ENCODE measurements at places on chromosomes 12 and 14.

- no peak for DNase-seq
These were observed 58.9 kb downstream of the DHRS2 start for GRCh38 chr14:23694949-23695663.

DNA sequence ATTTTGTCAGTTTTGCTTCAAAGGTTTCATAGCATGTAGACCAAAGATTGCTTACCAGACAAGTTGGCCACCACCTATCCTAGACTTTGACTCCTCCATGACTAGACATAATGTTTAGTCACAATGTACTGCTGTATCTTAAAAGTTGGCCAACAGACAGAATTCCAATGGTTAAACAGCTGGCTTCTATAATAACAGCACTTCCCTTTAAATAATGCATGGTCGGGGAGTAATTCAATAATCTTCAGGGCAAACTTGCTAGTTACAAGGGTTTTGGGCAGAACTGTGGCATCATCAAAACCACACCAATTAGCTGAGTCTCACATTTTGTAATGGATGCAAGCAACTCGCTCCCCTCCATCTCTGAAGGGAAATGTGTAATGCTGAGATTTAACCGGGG, 56.9 kb downstream of the IGF1 start:
- no peak for DNase-seq

GRCh38 chr12:6914246-6914946, at the start of gene ENO2:
ENO2 (plus strand) TSS chr12:6914580; CDS start chr12:6915833, 1,253 bp downstream.
- peak; percentile 75 for DNase-seq

DNA sequence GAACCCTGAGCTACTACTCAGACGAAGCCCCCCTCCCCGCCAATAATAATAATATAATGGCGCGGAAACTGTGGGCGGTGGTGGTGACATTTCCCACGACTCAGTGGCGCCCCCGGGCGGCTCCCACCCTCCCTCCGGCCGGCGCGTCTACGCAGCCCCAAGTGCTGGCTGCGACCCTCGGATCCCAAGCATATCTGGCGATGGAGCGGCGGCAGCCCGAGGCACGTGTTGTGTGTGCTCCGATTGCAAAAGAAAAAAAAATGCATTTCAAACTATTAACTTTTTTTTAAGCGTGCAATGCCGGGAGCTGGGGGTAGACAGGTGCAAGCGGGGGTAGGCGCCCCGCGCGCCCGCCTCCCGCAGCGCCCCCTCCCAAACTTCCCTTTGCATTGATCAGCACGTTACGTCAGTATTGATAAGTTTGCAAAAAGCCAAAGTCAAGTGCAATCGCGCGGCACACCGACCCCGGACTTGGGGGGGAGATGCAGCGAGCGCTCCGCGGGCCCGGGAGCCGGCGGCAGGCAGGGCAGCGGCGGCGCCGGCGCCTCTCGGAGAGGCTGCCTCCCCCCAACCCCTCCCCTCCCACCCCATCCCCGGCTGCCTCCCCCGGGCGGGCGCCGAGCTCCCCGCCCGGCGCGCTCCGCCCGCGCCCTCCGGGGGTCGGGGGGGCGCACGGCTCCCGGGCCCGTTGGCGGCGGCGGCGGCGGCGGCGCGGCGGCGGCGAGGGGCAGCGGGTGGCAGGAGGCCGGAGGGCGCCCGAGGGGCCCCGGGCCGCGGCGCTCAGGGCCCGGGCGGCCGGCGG, 113.1 kb upstream of the MYL2 start:
- no peak for DNase-seq

DNA sequence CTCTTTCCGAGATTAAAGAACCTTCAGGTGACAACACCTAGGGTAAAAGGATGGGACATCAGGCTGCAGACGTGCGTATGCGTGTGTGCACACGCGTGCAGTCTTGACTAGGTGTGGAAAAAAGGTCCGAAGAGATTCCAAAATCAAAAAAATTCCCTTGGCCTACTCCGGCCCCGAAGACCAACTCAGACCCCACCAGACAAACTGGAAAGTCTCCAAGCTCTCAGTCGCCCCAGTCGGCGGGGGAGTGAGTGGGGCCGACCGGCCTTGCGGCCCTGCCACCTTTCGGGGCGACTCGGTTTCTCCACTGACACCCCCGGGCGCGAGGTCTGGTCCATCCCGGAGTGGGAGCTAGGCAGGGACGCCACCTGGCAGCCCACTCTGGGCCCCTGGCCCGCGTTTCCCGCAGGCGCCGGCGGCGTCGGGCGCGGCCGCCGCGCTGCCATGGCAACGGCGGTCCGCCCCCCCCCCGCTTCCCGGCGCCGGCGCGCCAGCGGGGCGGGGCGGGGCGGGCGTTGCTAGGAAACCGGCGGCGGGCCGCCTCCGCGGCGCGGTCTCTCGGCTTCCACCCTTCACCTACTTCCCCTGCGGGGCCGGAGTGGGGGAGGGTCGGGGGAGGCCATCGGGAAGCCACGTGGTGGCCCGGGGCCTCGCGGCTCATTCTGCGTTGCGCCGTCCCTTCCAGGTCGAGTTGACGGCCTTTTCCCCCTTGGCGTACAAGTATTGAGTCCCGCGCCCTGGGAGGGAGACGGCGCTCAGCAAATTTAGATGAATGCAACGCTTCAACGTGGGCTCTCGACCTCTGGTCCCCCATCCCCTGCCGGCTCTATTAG, 253.1 kb downstream of the EFCAB11 start:
- DNase-seq, result peak; percentile 72

GRCh38 chr12:60335745-60336144, 739.9 kb downstream of the SLC16A7 start:
- DNase-seq, result no peak

DNA sequence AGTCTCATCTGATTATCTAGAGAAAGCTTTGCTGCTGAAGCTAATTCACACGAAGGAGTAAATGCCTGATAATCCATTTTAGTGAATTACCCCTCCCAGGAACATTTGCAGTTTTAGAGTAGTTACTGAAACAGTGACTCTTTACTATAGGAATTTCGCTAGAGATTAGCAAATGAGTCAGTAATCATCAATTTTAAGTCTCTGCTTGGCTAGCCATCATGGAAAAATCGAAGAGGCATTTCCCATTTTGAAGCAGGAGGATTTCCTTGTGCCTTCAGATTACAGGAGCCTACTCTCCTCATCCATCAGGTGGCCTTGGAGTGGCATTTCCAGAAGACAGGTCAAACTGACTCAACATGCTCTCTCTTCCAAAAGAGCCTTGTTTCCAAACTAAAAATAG, 154.5 kb downstream of the EGLN3 start:
- DNase-seq, result no peak

DNA sequence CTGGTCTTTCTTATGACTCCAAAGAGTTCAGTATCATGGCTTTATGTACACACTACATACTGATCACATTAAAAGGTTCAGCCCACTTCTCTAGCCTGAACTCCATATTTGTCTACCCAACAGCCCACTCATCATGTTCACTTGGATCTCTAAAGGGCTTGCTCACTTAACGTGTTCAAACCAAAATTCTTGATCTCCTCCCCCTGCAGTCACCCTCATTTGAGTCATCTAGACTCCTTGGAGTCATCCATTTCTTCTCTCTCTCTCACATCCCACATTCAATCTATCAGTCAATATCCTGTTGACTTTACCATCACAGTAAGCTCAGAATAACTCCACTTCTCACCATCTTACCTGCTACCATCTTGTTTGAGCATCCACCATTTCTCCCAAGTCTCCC, 148.4 kb upstream of the ARID2 start:
- no peak for DNase-seq

DNA sequence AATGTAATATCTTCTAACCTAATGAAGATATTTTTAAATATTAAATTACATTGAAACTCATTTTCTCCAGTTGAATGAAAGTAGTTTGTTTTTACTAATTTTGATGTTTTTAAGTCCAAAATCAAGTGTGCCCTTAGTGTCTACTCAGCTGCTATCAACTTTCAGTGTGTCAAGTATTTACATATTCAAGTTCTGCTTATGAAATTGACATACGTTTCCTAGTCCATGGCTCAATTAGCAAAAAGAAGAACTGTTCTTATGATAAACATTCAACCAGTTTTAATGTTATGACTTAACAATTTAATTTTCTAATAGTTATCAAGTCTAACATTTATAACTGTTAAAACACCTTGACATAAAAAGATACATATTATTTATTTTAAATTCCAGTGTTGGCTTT, 137.1 kb downstream of the DUSP6 start:
- DNase-seq, result no peak

GRCh38 chr12:54038871-54039414, 6.1 kb downstream of the HOXC5 start:
- no peak for DNase-seq

DNA sequence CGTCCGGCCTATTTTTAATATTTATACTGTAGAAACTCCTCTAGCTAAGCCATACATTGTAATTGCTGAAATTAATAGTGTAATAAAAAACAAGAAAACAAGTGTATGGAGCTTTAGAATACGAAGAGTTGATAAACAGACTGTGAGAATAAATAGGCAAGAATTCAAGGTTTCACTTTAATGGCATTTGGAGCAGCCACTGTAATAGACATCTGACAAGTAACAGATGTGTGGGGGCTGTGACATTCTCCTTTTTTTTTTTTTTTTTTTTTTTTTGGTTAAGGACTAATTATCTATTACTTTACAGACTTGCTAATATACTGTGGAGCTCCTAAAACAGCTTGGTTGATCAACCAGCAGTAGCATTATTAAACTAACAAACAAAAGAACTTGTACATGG, 42.1 kb upstream of the CFAP54 start:
- DNase-seq, result no peak

DNA sequence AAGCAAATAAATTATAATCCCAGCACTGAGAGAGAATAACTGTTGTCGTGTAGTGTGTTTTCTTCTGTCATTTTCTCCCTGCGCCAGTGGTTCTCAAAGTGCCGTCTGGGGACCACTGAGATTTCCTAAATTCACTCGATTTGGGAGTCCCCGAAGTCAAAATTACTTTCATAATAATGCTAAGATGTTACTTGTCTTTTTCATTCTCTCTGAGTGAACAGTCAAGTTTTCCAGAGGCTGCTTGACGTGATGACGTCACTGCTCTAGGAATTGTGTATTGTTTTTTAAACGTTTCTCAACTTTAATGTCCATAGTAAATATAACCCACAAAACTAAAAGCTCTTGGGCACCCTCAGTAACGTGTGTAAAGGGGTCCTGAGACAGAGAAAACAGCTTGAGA, 796 bp upstream of the POP5 start:
- DNase-seq, result no peak

GRCh38 chr12:85283560-85283959, 3.5 kb downstream of the ALX1 start:
- no peak for DNase-seq

- DNase-seq, result no peak
These were observed 60.9 kb upstream of the CFL2 start for GRCh38 chr14:34775342-34775741.

- DNase-seq, result no peak
These were observed 27.1 kb downstream of the KRT18 start for GRCh38 chr12:52975820-52976573.

DNA sequence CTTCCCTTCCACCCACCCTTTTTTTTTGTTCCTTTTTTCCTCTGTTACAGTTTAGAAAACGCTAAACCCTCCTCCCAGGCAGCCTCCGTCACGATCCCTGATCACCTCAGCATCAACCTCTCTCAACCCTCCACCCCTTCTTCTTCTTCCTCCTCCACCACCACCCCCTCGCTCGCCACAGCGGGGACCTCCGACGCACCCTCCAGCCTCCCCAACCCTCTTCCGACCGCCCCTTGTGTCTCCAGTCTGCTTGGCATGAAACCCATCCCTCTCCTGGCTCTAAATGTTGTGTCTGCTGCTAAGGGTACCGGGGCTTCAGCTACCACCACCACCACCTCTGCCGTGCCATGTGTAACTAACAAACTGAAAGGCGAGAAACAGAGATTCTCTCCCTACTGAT, 22.9 kb downstream of the PCBP2 start:
- no peak for DNase-seq

DNA sequence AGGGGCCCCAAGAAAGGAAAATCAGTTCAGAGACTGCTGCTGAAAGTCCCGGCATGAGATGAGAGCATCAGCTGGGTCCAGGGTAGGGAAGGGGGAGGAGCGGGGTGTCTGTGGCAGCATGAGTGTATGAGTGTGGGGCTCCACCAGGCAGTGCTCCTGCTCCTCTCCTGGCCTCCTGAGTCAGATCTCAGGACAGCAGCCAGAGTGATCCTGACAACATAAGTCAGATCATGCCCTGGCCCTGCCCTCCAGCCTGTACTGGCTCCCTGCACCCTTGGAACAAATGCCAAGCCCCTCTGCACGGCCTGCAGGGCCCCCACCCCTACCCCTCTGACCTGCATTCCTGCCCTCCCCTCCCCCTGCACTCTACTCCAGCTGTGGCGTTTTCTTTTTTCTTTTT, 24.2 kb upstream of the LRP1-AS start:
- DNase-seq, result no peak

- no peak for DNase-seq
These were observed 213.1 kb downstream of the AEBP2 start for GRCh38 chr12:19652386-19652785.

GRCh38 chr14:30977752-30978151, 47.7 kb upstream of the AP4S1 start:
- DNase-seq, result no peak

DNA sequence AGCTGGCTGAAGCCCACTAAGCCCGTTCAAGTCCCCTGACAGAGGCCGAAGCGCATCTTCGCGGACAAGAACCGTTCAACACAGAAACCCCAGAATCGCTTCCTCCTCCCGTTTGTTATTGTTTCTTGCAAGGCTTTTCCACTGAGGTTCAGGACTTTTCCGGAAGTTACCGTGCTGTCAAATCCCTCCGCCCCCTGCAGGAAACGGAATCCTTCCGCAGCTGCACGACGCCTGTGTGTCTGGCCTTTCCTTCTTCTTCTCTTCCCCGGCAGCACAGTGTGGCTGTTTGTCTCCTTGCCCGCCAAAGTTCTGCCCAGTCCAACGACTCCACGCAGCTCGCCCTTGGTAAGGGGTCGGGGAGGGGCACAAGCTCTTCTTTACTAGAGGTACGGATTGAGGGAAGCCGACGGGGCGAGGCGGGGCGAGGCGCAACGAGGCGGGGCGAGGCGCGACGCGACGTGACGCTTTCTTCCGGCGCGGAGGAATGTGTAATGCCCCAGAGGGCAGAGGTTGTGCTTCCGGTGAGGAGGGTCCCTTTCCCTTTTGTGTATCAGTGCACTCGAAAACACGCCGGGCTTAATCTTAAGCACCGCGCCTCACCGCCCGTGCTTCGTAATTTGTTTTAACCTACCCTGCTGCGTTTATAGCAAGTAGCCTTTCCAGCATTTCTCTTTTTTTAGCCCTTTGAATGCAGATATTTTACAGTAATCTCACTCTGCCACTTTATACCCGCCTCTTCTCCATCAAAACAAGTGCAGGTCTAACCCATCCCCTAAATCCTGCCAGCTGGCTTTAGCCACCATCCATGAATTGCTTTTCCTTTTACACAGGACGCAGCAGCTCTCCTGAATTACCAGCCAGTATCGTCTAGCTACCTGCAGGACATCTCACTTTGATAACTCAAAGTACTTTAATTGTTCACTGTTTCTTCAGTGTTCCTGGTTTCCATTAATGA, at the start of gene KDM5A:
Gene KDM5A, minus strand, starts transcription at position 179 of the 955 bp plus-strand sequence. CDS start 229 bp downstream, outside the sequence.
- DNase-seq, result peak; percentile 82
